T-helper 2 cell (primary cell): ENCODE measurements at places on chromosomes 5 and 9.

GRCh38 chr5:69217151-69217511, 17.6 kb upstream of the CDK7 start:
- DNase-seq = no peak

DNA sequence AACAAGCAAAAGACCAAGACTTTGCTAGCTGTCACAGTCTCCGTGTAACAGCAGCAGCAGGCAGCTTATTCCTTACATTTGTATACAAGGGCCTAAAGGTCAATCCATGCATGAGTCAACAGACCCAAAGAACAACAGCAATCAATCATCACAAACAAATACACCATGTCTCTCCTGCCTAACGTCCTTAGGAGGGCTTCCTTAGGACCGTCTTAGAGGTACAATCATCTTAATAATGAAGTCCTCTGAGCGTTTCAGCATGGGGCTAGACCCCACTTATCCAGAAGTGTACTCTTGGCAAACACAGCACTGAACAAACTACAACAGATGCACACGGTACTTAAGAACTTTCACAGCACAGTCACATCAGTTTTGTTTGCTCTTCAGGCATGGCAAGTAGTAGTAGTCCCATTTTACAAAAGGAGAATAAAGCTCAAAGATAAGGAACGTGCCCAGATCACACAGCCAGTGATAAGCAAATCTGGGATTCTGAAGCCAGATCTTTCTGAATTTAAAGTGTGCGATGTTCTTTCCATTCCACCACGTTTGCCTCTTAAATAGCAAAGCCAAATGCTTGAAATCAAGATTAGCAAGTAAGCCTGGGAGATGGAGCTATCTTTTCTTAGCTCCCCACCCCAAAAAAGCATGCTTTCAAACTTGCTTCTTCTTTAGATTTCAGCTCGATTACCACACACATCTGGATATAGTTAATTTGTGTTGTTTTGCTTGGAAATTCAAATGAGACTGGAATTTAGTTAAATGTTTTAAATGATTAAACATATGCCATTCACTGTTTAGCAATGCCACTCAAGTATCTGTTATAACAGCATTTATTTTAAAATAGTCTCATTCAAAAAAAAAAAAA, 24.2 kb downstream of the PSMB7 start:
- DNase-seq = no peak

GRCh38 chr9:215631-216155, 1.0 kb downstream of the DOCK8 start:
- DNase-seq = no peak

DNA sequence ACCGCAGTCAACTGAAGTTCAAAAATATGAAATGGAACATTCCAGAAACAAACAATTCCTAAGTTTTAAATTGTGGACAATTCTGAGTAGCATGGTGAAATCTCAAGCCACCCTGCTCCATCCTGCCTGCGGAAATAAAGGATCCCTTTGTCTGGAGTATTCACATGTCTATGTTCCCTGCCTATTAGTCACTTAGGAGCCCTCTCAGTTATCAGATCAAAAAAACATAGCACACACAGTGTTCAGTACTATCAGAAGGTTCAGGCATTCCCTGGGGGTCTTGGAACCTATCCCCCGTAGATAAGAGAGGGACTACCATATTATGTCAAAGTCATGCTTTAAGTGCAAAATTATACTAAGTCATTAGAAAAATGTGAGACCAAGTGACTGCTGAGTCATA, 300.8 kb downstream of the SEMA5A start:
- no peak for DNase-seq

DNA sequence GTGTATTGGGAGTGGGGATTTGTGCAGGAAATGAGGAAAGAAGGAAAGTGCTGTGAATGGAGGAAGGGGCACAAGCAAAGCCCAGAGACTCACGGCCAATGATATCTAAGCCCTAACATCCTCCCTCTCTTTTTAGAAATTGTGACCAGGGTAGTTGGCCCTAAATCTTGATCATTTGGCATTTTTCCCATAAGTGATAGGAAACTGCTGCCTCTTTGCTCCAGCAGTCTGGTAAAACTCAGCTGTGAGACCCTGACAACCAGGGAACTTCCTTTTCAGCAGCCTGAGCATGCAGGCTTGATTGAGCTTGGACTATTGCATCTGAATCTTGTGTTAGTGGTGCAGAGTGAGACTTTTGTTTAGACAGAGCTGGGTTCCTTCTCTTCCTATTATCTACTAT, 9.6 kb upstream of the ADRB2 start:
- no peak for DNase-seq

GRCh38 chr5:169201597-169201996, 99.3 kb downstream of the SLIT3 start:
- no peak for DNase-seq

DNA sequence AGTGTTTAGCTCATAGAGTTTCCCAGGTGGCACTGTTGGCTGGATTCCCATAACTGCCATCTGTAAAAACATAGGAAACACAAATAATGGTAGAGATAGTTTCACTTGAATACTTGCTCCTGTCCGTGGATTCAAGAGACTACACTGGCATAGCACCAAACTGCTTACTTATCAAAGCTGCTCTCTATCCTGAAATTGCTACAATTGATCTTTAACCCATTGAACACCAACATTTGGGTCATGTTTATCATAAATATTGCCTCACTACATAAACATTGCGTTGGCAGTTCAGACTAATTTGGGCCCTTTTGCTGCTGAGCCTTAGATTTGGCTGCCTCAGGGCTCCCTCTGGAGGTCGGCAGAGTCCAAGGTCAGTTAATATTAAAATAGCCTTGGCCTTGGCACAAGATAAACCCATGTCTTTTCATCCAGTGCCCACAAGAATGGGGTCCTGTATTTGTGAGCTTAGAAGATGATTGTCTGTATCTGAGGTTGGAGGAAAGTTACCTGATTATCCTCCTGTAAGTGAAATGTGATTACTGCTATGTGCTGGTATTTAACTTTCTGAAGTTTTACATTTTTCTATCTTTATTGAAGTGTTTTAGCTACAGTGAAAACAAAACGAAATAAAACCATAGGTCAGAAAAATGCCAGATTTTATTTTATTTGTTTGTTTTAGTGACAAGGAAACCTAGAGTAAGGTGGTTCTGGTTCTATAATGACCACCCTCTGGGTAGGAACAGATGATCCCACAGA, 4.0 kb upstream of the RANBP3L start:
- no peak for DNase-seq

GRCh38 chr5:121867403-121867802, 15.7 kb downstream of the FTMT start:
- no peak for DNase-seq

DNA sequence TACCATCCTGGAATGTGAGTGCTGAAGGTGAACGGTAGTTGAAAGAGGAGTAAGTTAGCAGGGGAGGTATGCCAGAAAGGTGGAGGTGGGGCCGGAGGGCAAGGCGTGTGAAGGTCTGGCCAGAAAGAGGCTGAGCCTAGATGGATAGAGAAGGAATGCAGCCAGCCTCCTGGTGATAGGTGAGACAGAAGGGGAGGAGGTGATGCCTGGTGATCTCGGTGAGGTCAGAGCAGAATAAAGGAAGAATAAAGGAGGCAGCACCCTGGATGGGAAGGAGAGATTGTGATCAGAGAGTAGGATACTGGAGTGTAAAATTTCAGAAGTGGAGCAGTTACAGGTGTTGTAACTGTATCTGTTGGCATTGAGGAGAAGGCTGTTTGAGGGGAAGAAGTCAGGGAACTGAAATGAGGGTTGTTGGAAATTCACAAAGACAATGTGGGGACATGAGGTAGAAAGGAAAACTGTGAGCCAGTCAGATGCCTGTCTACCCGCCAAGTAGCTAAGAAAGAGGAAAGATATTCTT, 2.0 kb downstream of the GNG10 start:
- no peak for DNase-seq

- DNase-seq = no peak
These were observed 1259.0 kb upstream of the NUDT12 start for GRCh38 chr5:104821606-104822005.

DNA sequence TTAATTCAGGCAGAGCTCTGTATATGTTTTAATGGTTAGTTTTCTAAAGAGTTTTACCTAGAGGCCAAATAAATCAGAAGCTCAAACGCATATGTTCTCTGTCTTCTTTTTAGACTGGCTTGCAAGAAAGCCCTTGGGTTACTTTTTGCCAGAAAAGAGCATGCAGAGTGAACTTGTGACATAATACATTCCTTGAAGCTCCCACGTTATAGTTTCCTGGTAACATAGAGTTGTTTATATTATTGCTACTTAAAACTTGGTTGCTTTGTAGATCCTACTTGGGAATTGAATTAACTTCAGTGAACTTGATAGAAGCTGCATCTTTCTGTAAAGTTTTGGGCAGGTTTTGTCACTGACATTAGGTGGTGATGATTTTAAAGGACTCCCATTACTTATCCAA, 102.9 kb downstream of the C9orf152 start:
- no peak for DNase-seq

GRCh38 chr9:76415731-76416130, 21.5 kb upstream of the RFK start:
- DNase-seq = no peak

- DNase-seq = no peak
These were observed 8.9 kb upstream of the SPATA31E1 start for GRCh38 chr9:87873607-87874303.

DNA sequence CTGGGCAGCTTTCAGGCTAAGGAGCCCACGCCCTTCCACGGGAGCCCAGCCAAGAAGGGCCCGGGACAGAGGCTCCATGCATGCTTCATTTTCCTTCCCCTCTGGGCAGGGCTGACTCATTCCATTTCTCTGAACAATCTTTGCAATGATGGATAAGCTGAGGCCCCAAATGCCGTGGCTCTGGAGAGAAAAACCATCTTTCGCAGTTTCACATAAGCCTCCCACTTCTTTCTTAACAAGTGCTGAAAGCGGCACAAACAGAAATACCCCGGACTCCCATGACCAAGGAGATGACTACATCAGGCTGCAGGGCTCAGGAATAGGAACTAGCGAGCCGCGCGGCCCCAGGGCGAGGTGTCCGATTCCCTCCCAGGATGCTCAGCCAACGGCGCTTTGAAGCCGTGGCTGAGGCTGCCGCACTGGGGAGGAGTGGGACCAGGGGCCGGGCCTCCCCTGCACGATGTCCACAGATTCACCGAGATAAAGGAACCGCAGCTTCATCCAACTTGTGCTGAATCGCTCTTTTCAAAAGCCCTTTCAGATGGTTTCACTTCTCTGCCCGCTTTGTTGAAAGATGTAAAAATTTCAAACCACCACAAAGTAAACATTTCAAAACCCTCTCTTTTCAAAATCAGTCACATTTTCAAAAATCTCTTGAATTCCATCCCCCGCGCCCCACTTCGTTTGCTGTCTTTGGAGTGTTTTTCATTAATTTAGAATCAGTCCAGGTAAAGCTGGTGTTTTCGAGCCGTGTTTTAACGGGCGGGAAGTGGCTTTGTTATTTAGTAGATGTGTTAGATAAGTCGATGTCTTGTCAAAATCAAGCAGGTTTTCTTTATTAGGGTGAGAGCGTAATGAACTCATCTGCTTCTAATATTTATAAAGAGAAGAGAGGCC, 96.5 kb upstream of the LMX1B start:
- DNase-seq = peak; percentile 88

- no peak for DNase-seq
These were observed 355.1 kb upstream of the TUSC1 start for GRCh38 chr9:26033336-26033735.

- DNase-seq = no peak
These were observed 757 bp downstream of the NRARP start for GRCh38 chr9:137301081-137301947.

GRCh38 chr9:11701706-11702105, 991.5 kb upstream of the TYRP1 start:
- no peak for DNase-seq

DNA sequence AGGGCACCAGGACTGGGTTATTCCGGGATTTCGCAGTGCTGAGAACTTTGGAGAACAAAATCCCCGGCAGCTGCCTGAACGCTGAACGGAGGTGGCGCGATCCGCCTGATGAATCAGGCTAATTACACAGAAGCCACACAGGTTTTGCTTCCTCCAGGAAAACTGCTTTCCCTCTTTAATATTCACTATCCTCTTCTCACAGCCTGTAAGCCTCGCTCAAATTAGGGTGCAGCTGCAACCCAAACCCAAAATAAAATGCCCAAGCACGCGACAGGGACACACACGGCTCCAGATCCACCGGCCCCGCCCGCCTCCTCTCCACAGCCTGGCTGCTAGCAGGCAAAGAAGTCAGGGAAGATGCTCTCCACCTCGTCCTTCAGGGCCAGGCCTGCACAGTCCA, 6.0 kb downstream of the SOHLH1 start:
- no peak for DNase-seq

- DNase-seq = no peak
These were observed 571 bp downstream of the PPIC start for GRCh38 chr5:123035918-123036390.

DNA sequence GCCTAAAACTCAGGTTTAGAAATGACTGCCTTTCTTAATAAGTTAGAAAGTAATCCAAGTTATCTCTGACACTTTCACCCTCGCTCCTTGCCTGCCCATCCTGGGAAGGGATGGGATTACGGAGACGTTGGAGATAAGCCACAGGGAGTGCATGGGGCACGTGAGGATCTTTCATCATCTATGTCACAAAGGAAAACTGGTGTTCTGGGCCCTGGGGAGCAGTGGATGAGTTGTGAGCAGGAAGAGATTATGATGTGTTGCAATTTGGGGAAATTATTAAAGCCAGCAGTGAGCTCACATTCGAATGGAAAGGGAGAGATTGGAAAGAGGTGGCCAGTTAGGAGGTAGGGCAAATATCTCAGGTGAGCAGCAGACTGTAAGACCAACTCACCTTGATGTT, 12.8 kb downstream of the AFAP1L1 start:
- no peak for DNase-seq

DNA sequence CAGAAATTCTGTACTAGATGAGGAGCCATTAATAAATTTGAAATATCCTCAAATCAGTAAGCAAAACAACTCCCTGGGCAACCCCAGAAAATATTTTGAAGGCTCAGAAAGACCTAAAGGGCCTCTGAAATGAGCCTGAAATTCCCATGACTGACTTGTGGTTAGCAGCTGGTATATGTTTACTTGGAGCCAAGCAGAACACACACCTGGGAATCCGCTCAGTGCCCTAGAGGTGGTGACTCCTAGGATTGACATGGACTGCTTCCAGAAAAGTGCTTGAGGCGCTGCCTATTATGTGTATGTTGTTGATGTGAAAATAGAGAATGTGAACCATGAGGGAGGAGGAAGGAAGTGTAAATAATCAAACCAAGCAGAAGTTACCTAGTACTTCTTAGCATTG, 14.7 kb downstream of the RFK start:
- DNase-seq = no peak

GRCh38 chr5:9766581-9766980, 136.4 kb upstream of the TAS2R1 start:
- no peak for DNase-seq

DNA sequence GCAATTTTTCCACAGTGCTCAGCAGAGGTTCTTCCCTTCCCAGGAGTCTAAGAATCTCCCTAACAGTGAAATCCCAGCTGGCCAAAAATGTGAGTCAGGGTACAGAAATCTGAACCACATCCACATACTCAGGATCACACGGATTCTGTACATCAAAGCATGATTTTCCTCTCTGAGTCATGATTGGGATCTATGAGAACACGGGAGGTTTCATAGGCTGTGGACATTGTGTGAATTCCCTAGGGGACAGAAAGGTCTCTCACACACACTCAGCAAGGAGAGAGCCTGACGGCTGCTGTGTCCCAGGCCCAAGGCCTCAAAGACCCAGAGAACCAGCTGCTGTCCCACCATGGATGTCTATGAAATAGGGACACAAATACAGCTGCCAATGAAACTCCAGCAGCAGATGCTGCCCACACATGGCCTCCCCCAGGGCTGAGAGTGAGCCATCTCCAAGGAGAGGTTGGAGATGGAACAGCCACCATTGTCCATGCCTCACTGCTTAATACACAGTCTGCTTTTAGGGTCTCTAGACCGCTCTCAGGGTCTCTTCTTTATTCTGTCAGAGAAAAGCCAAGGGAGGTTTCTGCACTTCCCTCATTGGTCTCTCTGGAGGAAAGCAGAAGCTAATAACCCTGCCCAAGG, 102.7 kb downstream of the ADAMTS12 start:
- no peak for DNase-seq
